ENCODE measurements at places on chromosomes 3 and 15.

GRCh38 chr3:41241161-41241560 is 41.9 kb downstream of the CTNNB1 start:
- DNase-seq = no peak

- no peak for DNase-seq
These were observed 36.5 kb downstream of the RPLP1 start for GRCh38 chr15:69489073-69489571.

DNA sequence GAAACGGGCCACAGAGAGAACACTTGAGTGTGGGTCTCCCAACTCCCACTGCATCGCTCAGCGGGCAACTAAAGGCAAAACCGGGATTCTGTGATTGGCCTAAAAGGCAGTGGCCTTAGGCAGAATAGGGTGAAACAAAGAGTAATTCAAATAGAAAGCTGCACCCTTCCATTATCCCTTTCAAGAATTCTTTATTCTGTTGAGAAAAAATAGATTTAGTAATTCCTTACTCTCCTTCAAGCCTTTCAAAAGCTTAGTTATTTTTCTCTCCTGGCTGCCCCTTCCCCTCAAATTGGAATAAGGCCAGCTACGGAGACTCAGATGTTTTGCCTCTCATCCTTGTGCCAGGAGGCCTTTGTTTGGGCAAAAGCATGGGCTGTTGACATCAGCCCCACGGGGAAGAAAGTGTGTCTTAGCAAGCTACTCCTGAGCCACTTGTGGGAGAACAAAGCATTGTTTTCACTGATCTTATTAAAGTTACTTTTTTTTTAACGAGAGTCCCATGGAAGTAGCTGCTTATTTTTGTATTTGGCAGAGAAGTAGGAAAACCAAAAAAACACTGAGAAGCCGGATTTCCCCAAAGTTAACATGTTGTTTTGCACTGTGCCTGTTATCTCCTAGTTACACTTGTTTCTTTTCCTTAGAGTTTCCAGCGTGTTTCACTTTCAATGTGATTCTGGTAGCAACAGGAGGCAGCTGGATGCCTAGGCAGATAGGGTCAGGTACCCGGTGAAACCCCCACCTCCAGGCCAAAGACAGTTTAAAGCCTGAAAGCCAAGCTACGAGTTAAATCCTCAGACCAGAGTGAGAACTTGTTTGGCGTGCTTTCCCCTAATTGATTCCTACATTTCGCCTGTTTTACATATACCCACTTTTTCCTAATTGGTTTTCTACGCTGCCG is 2.2 kb downstream of the ST6GAL1 start:
- peak; percentile 28 for DNase-seq

DNA sequence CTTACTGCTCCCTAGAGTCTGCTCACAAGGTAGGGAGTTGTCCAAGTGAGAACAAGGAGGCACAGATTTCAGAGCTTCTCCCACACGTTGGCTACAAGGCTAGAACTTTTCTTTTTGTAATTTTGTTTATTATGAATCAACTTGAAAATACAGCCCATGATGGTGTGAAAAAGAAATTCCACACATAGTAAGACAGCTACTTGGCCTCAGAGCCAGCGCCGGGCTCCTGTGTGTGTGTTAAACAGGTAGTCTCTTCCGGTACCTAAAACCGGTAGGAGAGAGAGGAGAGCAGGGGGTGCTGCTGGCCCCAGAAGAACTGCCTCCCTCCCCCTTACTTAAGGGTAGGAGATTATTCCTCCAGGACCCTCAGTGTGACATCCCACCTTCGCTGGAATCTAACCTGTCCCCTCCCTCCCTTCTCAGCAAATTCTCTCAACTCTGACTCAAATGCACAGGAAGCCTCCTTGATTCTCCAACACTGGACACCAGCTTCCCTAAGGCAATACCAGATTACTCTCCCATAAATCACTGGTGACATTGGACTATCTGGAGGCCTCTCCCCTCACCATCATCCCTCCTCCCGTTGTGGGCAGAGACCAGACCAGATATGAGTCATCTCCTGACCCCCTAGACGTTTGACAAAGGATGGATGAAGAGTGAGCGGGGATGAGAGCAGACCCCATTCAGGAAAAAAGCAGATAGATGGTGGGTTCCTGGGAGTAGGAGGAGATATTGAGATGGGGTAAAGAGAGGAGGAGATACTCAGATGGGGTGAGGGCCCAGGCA is 4.5 kb upstream of the IP6K1 start:
- no peak for DNase-seq

DNA sequence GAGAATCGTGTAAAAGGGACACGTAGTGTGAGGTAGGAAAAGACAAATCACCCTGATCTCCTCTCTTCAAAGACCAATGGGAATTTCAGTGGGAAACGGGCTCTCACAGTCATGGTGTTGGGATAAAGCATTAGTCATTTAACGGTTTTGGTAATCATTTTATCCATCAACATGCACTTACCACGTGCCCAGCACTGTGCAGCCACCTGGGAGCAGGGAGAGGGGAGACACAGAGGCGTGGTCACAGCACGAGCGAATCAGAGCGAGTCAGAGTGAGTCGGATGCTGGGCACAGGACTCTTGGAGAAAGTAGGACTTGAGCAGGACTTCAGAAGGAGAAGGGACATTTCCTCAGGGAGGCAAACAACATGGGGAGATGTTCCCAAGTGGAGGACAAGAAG is 130.8 kb downstream of the MINAR1 start:
- no peak for DNase-seq

GRCh38 chr3:89227218-89227617 is 119.8 kb downstream of the EPHA3 start:
- DNase-seq = no peak

DNA sequence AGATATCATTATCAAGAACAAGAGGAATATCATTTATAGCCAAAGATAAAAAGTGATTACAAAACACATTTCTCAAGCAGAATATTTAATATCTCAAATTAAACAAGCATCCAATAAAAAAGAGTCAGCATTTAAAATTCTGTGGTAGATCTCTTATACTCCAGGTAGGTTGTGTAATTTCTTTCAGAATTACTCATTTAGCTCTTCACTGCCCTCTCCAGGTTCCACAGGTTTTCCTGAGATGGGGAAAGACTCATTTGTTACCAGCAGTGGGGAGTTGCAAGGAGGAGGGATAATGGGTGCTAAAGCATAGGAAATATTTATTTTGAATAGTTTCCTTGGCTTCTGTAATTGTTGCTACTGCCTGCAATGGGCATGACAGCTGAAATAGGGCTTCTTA is 83.1 kb upstream of the RASGRP1 start:
- DNase-seq = no peak

GRCh38 chr3:11563865-11564185 is 79.9 kb downstream of the VGLL4 start:
- peak; percentile 17 for DNase-seq

GRCh38 chr15:74383695-74384565 is 16.5 kb upstream of the CYP11A1 start:
- peak; percentile 66 for DNase-seq

DNA sequence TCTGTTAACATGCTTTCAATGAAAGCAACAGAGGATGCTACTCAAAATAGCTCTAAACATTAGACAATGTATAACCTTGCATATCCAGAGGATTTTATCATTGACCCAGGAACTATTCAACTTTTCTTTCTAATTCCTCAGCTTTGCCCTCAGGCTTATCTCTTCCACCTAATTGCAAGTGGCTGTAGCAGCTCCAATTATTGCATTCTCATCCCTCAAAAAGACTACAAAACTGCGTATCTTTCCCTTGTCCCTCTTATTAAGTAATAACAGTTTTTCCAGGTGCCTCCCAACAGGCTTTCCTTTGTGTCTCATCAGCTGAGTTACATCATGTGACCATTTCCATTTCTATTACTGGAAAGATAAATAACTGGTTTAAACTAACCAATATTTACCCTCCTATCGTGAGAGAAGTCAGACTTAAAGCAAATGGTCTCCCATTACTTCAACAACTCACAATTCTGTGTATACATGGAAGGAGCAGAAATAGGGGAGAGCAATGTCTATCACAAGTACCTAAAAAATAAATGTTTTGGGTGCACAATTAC is 78.0 kb upstream of the MBNL1 start:
- no peak for DNase-seq

DNA sequence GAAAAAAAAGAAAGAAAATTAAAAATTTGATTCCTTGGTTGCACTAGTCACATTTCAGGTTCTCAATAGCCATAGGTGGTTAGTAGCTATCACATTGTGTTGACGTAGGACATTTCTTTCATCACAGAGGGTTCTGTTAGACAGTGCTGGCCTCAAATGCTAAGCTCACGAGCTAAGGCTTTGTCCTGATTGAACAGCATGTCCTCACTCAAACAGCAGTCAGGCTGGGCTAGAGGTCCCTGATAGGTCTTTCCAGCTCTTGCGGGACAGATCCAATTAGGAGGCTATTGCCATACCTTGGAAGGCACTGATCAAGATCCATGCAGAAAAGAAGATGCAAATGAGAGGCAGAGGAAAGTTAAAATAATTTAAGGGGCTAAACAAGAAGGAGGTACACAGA is 85.9 kb upstream of the HACD2 start:
- no peak for DNase-seq

GRCh38 chr15:71136159-71136783 is 21.0 kb downstream of the THSD4 start:
- no peak for DNase-seq

DNA sequence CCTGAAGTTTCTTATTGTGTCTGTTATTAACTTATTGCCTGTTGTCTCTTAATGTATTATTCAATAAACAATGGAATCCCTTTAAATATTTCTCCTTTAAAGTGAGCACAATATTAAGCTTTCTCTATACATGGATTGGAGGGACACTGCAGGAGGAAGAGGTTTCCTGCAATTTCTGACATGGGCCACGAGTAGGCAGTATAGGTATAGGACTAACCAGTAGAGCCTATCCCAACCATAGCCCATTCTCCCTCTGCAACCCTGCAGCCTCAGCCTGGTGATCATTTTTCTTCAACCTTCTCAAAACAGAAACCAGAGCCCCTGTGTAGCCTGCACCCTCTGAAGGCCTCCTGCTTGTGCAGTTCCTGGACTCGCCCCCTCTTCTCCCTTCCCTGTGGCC is 124.8 kb downstream of the NEK10 start:
- DNase-seq = no peak

- DNase-seq = no peak
These were observed 85.2 kb upstream of the CHL1 start for GRCh38 chr3:111143-112069.

- DNase-seq = no peak
These were observed 619.3 kb downstream of the SI start for GRCh38 chr3:164458986-164459385.

DNA sequence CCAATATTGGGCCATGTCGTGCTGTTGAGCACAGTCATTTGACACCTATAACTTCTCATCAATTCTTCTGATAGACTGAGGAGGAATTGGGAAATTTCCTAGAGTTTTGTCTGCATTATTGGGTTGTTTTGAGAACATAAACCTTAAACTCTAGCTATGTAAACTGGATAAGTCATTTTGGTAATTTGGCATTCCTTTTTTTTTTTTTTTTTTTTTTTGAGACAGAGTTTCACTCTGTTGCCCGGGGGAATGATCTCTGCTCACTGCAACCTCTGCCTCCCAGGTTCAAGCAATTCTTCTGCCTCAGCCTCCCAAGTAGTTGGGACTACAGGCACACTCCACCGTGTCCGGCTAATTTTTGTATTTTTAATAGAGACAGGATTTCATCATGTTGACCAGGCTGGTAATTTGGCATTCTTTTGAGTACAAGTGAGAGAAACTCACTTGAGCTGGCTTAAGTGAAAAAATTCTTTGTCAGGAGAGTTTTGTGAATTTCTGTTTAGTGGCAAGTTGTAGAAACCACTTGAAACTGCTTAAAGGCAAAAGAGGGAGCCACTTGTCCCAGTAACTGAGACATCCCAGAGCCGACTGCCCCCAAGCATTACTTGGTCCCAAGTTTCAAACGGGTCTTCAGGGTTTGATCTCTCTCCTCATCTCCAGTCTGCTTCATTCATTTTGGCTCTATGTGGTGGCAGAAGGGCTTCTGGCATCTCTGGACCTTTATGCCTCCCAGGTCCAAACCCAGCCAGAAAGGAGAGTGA is 34.9 kb downstream of the FLNB start:
- no peak for DNase-seq

DNA sequence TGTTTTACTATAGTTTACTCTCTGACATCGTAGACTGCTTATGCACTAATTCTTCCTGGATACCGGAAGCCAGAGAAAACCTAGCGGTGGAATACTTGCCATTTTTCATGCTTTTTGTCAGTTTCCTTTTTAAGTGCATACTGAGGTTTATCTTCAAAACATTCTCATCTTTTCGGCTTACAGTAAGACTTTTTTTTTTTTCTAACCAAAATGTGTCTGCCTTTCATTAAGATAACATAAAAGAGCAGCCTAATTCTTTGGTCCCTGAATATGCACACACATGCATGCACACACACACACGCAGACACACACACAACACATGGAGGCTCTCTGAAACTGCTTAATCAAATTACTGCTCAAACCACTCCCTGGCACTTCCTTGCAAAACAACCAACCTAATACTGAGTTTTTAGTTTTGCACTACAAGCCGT is 1.3 kb downstream of the ZNF445 start:
- DNase-seq = peak; percentile 28

DNA sequence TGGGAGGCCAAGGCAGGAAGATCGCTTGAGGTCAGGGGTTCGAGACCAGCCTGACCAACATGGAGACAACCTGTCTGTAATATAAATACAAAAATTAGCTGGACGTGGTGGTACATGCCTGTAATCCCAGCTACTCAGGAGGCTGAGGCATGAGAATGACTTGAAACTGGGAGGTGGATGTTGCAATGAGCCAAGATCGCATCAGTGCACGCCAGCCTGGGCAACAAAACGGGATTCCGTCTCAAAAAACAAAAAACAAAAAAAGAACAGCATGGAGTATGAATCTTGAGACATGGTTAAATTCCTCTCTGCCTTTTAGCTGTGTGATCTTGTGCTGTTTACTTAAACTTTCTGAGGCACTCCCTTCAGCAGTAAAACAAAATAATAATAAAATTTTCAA is 244.9 kb downstream of the FGF12 start:
- no peak for DNase-seq

DNA sequence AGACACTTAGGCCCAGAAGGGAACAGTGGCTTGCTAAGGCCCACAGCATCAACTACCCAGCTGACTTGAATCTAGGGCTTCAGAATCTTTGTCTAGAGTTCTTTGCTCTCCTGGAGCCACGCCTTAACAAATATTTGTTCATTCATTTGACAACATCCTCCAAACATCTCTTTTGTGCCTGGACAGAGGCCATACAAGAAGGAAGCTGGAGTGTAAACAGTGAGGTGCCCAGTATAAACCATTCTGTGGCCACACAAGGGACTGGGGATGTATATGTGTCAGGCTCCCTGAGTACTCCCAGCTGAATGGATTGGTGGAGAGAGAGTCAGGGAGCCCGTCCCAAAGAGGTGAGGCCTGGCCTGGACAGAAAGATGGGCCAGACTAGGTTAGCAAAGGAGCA is 3.4 kb downstream of the CIB2 start:
- DNase-seq = no peak

- DNase-seq = no peak
These were observed 487.4 kb upstream of the PROK2 start for GRCh38 chr3:72272356-72272755.

GRCh38 chr3:14223595-14223994 is 45.0 kb downstream of the LSM3 start:
- no peak for DNase-seq

Measured in activated naive CD4-positive, alpha-beta T cell treated with anti-CD3 and anti-CD28 coated beads, Interleukin-2, amount 10 ng/mL, durations not matched to agents 7 days and 5 days (primary cell).